ENCODE measurements at places on chromosomes 3 and 15.

- peak; percentile 27 for DNase-seq
Observed at GRCh38 chr3:16337856-16338540, 73.0 kb downstream of the OXNAD1 start.

GRCh38 chr3:134449277-134449676 lies 36.5 kb downstream of the ANAPC13 start:
- DNase-seq = no peak

- no peak for DNase-seq
Observed at GRCh38 chr15:96058103-96058851, 272.2 kb upstream of the NR2F2 start.

GRCh38 chr3:43361077-43361476 lies 74.7 kb downstream of the SNRK start:
- DNase-seq = no peak

GRCh38 chr15:89647191-89647851 lies 7.9 kb downstream of the KIF7 start:
- DNase-seq = peak; percentile 58

GRCh38 chr3:59138966-59139365 lies 89.1 kb upstream of the CFAP20DC start:
- DNase-seq = no peak

- DNase-seq = no peak
Observed at GRCh38 chr3:111745786-111746185, 113.3 kb upstream of the PHLDB2 start.

- DNase-seq = no peak
Observed at GRCh38 chr3:41301548-41301947, 102.2 kb downstream of the CTNNB1 start.

DNA sequence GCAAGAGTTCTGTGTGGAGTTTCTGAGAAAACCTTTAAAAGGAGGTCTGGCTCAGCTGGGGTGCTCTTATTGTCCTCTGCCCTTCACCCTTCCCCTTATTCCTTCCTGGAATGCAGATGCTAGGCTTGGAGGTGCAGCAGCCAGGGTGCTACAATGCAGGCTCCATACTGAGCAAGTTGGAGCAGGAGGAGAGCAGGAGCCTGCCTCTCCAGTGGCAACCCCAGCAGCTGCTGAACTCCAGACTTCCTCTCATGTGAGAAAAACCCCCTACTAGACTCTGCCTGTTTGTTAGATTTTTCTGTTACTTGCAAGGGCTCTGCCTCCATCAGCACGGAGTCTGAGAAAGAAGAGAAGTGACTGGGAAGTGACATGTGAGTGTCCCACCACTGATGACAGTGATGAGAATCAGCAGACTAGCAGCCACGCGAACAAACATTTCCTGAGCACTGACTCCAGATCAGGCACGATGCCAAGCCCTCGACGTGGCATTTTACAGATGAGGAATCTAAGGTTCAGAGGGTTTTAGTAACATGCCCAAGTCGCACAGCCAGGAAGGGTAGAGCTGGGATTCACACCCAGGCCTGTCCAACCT lies 16.1 kb upstream of the RARRES1 start:
- DNase-seq = no peak

DNA sequence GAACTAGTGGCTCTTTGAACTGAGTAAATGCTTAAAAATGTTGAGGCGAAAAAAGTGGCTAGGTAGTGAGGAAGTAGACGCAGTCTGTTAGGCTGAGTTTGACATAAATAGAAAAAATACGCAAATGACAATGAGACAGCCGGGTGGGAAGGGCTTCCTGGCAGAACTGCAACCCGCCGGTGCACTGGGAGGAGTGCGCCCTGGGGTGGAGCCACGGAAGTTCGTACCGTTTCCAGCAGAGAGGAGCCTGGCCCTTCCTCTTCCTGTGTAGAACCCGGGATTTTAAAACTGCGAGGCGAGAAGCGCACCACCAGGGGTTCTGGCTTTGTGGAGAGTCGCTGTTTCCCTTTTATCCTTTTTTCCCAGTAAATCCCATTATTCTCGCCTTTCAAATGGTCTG lies 602.6 kb downstream of the PYDC2 start:
- DNase-seq = no peak

Measured in stimulated activated CD8-positive, alpha-beta memory T cell treated with anti-CD3 and anti-CD28 coated beads, Interleukin-4, amount 100 ng/mL, for 24 hours (primary cell).